ENCODE measurements at places on chromosomes 16 and 17.

GRCh38 chr16:10767127-10767526 is 23.5 kb downstream of the NUBP1 start:
- no peak for DNase-seq

DNA sequence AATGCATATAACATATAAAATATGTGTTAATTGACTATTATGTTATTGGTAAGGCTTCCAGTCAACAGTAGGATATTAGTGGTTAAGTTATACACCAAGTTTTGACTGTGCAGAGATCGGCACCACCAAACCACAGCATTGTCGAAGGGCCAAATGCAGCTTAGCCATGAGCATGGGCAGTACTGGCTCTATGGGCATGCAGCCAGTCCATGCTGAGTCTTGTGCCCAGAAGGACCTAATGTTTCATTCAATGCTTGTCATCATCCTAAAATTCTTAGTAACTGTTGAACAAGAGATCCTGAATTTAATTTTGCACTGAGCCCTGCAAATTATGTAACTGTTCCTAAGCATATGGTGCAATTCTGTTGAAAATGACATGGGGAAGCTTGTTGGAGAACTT is 233.4 kb upstream of the HS3ST3A1 start:
- no peak for DNase-seq

GRCh38 chr17:70205401-70205800 is 36.1 kb downstream of the KCNJ2 start:
- DNase-seq, result no peak

DNA sequence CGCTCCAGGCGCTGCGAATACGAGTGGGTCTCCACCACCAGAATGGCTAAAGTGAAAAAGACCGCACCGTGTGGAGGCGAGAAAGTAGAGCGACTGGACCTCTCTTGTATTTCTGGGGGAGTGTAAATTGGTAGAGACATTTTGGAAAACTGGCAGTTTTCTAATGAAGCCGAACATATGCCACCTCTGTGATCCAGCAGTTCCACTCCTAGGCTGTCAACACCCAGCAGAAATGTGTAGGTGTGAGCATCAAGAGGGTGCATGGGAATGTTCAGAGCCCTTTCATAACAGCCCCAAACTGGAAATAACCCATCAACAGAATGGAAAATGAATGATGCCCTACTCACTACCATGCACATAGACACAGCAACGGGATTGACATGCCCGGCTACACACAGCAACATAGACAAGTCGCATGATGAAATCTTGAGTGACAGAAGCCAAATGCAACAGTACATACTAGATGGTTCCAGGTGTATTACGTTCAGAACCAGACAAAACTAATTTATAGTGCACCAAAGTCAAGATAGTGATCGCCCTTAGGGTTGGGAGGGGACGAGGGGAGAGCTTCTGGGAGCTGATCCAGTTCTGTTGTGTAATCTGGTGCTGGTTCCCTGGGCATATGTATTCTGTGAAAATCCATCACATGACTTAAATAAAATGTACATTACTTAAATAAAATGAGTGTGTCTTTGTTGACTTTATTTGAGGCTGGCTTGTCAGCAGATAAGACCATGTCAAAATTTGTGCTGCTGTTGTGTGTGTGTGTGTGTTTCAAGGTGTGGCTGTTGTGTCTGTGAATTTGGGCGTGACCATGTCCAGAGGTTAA is 877 bp upstream of the BCL7C start:
- DNase-seq, result no peak

DNA sequence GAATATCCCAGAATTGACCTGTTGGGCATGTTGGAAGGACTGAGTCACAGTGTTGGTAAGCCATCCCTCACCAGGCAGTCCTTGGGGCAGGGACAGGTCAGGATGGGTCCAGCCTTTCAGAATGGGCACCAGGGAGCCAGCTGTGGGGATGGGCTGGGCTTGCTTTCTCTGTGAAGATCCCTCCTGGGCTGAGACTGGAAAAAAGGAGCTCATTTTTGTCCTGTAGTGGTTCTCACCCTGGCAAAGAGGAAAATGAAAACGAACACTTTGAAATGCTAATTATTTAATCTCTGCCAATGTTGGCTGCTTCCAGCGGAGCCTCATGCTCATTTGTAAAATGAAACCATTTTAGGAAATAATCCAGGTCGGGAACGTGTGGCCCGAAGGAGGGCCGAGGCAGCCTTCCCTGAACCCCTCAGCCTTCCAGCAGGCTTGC is 237.5 kb upstream of the SALL1 start:
- no peak for DNase-seq

- DNase-seq, result no peak
Observed at GRCh38 chr16:85879975-85880831, 18.8 kb upstream of the IRF8 start.

- no peak for DNase-seq
Observed at GRCh38 chr17:40313668-40314583, 4.9 kb downstream of the RARA start.

DNA sequence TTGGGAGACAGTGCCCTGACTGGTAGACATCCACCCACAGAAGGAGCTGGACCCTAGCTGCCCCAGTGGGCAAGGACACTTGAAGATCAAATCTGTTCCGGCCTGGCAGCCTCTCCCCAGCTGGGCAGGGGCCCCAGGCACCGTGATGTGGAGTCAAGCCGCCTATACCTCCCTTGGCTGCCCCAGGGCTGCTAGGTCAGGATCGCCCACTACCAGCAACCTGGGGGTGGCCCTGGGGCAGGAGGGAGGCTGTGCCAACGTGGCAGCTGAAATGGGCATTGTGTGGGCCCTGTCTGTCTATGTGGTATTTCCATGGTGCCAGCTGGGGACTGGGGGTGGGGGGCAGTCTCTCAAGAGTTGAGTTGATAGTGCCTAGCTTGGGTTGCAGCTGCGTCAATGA is 941 bp downstream of the PDK2 start:
- DNase-seq, result no peak

DNA sequence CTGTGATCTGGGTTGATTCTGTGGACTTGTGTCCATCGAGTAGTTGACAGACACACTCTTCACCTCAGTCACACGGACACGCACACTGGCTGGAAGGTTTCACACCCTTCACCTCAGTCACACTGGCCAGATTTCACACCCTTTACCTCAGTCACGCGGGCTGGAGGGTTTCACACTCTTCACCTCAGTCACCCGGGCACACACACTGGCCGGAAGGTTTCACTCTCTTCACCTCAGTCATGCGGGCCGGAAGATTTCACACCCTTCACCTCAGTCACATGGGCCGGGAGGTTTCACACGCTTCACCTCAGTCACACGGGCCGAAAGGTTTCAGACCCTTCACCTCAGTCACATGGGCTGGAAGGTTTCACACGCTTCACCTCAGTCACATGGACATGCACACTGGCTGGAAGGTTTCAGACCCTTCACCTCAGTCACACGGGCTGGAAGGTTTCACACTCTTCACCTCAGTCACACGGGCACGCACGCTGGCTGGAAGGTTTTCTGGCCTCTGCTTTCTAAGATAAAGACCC is 96.2 kb downstream of the PGS1 start:
- DNase-seq, result peak; percentile 61

DNA sequence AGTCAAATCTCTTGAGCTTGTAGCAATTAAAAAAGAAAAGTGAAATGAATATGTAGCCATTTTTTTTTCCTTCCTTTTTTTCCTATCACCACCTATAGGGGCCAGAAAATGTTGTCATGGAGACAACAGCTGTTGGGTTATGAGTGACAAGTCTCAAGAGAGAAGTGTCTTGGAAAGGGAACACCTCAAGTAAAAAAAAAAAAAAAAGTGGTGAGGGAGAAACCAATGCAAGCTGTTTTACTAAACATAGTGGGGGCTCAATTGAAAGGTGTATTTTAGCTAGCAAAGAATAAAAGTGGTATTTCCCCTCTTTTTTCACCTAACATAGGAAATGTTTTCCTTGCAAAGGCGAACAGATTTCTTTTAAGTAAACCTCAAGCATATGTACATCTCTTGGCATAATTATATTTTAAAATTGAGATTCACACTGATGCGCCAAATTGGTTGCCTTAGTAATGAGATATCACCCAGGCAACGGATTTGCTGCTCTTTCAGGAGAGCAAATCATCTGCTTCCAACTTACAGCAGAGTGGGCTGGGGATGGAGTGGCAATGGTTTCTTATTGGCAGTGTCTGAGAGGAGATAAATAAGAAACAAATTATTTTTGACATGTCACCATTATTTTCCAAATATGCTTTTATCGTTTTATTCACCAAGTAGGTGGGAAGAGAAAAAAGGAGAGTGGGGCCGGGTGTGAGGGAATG is 183.6 kb downstream of the MYO1D start:
- no peak for DNase-seq

DNA sequence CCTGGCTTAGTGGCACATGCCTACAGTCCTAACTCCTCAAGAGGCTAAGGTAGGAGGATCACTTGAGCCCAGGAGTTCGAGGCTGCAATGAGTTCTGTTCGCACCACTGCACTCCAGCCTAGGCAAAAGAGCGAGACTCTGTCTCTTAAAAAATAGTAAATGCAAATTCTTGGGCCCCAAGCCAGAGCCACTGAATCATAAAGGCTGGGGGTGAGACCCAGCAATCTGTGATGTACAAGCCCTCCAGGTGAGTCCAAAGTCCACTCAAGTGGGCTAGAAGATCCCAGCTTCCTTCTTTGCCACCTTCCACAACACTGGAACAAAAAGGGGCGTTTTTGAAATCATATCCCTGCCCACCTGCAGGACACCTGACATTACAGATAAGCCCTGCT is 16.9 kb downstream of the TRIM25 start:
- DNase-seq, result no peak

DNA sequence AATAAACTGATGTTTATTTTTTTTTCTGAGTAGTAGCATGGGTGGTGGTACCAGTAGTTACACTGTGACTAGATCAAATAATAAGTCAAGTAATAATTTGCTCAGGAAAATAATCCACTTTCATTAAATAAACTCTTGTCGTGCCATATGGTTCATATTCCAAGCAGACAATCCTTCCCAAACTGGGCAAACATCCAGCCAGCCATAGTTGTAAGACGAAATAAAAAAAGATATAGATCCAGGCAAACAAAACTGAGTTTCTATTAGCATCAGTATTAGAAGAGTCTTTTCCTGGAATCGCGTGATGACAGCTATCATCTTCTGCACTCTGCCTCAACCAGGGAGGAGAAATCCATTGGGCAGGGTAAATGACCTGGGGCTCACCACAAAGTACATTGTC is 508.4 kb upstream of the GOT2 start:
- DNase-seq, result no peak

- no peak for DNase-seq
Observed at GRCh38 chr16:55379876-55380390, 55.9 kb downstream of the IRX6 start.

GRCh38 chr16:83681381-83681956 is 126.3 kb upstream of the HSBP1 start:
- no peak for DNase-seq

DNA sequence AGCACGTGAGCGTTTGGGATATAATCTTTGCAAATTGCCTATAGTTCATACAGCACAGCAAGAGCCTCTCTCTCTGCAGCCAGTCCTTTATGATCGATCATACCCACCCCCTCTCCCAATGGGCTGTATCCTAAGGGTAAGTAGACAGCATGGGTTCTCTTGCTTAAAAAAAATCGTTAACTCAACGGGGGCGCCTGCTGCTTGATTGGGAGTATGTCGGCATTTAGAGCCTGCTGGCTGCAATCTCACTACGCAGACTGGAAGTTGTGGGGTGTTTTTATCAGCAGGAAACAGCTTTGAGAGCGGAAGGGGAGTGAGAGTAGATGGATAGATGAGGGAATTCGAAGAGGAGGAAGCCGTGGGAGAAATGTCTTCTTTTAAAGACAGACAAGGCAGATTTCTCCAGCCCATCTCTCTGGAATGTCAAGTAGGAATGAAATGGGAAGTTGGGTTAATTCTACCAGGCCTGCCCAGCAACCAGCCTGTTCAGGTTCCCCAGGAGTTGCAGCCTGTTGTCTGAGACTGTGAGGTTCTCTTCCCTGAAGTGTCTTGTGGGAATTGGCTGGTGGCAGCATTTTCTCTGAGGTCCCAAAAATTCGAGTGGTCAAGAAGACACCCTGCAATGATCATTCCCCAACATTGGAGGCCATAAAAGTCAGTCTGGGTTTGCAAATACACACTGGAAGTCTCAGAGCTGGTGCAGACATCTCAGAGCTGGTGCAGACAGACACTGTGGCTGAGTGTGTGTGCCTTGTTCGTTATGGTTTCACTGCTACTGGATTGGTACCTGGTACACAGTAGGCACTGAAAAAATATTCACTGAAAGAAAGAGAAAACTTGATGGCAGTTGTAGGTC is 65.6 kb downstream of the PRKCB start:
- DNase-seq, result no peak

All from CD4-positive, alpha-beta T cell treated with Interleukin-1 beta for 1 hour (primary cell).